GM23338 (cell line): ENCODE measurements at places on chromosomes 1 and 21. TPM values are rescaled to one million over a fixed set of nuclear protein-coding genes. Genes with fewer than 3 reads are reported as not detected.
A peak's percentile ranks its signal among the peaks of the same experiment; 100 is the strongest.

GRCh38 chr1:22633697-22634463, 2.5 kb upstream of the C1QA start:
- H3K4me3 ChIP-seq: no peak overlapping the region
- no peak overlapping the region for H3K27ac ChIP-seq
- H3K36me3 ChIP-seq: no peaks in the 10 kb centered on the region

DNA sequence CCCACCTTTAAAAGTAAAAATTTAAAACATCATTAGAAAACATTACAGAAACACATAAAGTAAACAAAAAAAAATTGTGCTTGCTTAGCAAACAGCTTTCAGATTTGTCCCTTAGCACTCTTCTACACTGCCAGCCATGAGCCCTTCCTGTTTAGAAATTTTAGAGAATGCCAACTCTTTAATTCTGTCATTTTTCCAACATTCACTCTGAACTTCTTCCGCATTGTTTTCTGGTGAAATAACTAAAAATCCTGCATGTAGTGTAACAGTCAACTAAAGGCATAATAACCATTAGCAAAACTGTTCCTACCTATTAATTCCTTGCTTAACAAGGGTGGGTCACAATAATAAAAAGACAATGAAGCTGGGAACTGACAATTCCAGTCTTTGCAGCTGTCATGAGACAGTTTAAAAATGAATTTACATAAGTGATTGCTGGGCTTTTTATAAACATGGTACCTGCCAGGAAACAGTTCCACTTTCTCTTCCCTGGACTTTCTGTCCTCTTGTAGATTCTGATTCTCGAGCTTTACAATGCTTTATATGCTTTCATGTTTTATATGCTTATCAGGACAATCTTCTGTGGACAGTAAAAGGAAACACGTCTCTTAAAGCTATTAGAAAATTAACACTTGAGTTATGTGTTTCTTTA, 19.0 kb downstream of the GNG12 start:
- H3K36me3 ChIP-seq: peaks cover 4% of the 10 kb centered on the region; the same call in 1 of the 2 replicates
- no peaks in the 10 kb centered on the region for H3K27me3 ChIP-seq
- no peak overlapping the region for H3K4me3 ChIP-seq
- DNase-seq: no peak
- no peak overlapping the region for H3K27ac ChIP-seq

Gene KMO
- not detected in 2 replicates for total RNA-seq

Gene CYP4Z1
- total RNA-seq: not detected in 2 replicates

- H3K27me3 ChIP-seq: peaks cover 5% of the 10 kb centered on the region; the same call in 1 of the 2 replicates
- peaks cover 3% of the 10 kb centered on the region; the same call in 1 of the 2 replicates for H3K4me1 ChIP-seq
- H3K36me3 ChIP-seq: no peaks in the 10 kb centered on the region
- H3K27ac ChIP-seq: no peak overlapping the region
These were observed 2.3 kb downstream of the LDLRAD2 start for GRCh38 chr1:21814241-21814918.

GRCh38 chr1:84892705-84893618, at the start of gene LPAR3:
Gene LPAR3, minus strand, starts transcription at chr1:84893206. Its CDS starts 27,086 bp downstream, at chr1:84866120.
- H3K4me3 ChIP-seq: peak within 1 kb of the TSS; percentile 90
- peak; percentile 91 for DNase-seq
- peaks cover 23% of the 10 kb centered on the region for H3K4me1 ChIP-seq
- peaks cover 3% of the 10 kb centered on the region; the same call in 1 of the 2 replicates for H3K36me3 ChIP-seq
- no peak within 1 kb of the TSS for H3K27ac ChIP-seq

- no peak overlapping the region for H3K27ac ChIP-seq
- no peak overlapping the region for H3K4me3 ChIP-seq
- peaks cover 26% of the 10 kb centered on the region for H3K4me1 ChIP-seq
These were observed 30.9 kb upstream of the UBE2U start for GRCh38 chr1:64172458-64172983.

- no peak overlapping the region for H3K27ac ChIP-seq
- peaks cover 7% of the 10 kb centered on the region; the same call in 1 of the 2 replicates for H3K4me1 ChIP-seq
- H3K36me3 ChIP-seq: no peaks in the 10 kb centered on the region
- peak; percentile 34 for DNase-seq
- H3K27me3 ChIP-seq: peaks cover 14% of the 10 kb centered on the region; the same call in 1 of the 2 replicates
- H3K4me3 ChIP-seq: 0 out of 2 replicates have a peak overlapping the region, but pooled peaks have one; percentile 77
These were observed 61.2 kb downstream of the TOR1AIP2 start for GRCh38 chr1:179816196-179816960.

GRCh38 chr1:98327220-98327861, 334.2 kb upstream of the SNX7 start:
- H3K27me3 ChIP-seq: no peaks in the 10 kb centered on the region
- DNase-seq: no peak
- H3K27ac ChIP-seq: no peak overlapping the region
- H3K4me1 ChIP-seq: peaks cover 4% of the 10 kb centered on the region; the same call in 1 of the 2 replicates
- H3K4me3 ChIP-seq: no peak overlapping the region
- H3K36me3 ChIP-seq: no peaks in the 10 kb centered on the region

DNA sequence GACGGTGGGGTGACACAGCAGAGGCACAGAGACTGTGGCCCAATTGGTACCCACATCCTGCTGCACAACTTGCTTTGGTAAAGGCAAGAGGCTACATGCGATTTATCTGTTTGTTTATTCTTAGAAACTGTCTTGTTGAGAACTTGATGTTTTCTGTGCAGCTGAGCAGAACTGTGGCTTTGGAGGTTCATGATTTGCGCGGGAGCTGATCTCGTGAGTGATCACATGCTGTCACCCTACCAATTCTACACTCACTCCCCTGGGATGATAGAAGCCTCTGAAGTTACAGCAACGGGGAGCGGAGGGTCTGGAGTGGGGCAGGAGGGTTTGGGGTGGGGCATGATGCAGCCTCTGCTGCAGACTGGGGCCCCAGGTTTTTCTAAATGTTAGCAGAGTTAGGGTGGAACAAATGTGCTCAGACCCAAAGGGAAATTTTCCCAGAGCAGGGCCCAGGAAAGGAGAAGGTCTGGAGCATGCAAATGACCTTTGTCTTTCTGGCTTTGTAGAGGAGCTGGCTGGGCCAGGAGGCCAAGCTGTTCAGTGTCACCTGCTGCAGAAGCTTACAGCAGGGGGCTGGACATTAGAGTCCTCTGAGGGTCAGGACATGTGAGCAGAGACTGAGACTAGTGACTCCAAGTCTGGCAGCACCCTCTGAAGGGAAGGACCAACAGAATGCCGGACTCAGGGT, 83.6 kb downstream of the GRIK3 start:
- no peak overlapping the region for H3K27ac ChIP-seq
- H3K27me3 ChIP-seq: no peaks in the 10 kb centered on the region
- no peak for DNase-seq
- H3K4me3 ChIP-seq: no peak overlapping the region
- H3K36me3 ChIP-seq: no peaks in the 10 kb centered on the region

Gene LYPD8
- total RNA-seq: not detected in 2 replicates

GRCh38 chr1:153578936-153579335, 13.3 kb upstream of the S100A2 start:
- DNase-seq: no peak
- H3K36me3 ChIP-seq: no peaks in the 10 kb centered on the region
- H3K27me3 ChIP-seq: no peaks in the 10 kb centered on the region
- peaks cover 6% of the 10 kb centered on the region; the same call in 1 of the 2 replicates for H3K4me1 ChIP-seq

DNA sequence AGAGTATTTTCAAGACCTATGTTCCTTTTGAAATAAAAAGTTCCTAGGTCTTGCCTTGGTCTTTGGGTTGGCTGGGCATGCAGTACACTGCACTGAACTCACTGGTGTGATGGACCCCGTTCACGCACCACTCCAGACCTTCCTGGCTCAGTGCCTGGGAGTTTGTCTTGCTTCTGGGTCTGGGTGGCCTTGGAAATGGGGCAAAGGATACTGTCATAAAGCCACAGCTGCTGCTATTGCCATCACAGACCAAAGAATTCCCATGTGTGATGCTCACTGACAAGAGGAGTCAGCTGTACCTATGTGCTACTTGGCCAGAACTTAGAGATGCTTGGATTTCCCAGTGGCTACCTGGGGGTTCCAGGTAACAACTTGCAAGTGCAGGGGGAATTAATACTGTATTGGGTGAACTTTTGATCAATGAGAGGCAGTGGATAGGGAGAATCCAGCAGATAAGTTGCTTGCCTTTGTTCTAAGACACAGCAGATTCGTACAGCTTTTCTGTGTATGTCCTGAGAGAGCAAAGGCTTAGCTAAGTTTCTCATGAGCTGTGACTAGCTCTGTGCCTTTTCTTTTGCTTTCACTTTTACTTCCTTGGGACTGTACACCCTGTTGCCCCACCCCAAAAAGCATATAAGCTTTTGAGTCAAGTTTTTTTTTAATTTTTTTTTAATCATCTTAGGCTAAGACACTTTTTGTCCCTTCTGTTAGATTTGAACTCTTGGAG, 115.3 kb downstream of the RUNX1 start:
- H3K4me1 ChIP-seq: no peaks in the 10 kb centered on the region
- H3K4me3 ChIP-seq: no peak overlapping the region
- H3K27me3 ChIP-seq: no peaks in the 10 kb centered on the region
- DNase-seq: no peak
- H3K27ac ChIP-seq: no peak overlapping the region

Gene GNG4
- total RNA-seq: 49.2 and 53.5 TPM in 2 replicates
